ENCODE measurements at places on chromosomes 7 and 10.

GRCh38 chr7:73573276-73573675 lies 5.1 kb downstream of the TBL2 start:
- no peak for DNase-seq

DNA sequence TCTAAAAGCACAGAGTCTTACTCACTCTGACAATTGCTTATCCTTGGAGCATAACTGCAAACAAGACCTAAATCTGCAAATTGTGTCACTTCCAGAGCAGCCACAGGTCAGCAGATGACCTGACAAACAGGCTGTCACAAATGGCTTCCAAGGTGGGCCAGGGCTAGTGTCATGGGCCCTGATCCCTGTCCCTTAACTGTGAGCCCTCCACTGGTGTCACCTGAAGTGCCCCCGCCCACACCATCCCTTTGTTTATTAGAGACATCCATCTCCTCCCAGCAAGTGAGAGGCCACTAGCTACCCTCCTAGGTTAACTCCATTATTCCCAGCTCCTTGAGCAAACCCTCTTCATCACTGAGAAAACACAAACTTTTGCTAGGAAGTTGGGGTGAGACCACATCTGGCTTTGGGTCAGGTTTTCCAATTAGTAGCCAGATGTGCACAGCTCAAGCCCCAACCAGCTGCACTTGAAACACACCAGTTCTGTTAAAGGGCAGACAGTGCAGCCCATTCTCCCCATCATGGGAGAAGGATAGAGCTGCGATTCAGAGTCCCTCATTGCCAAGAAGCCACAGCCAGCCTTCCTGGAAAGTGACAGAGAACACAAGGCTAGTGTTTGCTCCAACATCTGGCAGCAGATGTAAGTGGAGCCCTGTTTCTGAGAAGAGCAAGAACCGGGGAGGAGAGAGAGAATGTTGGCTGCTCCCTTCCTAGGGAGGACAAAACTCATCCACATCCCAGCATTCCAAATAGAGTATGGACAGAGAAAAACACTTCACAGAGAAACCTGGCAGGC lies 75.7 kb upstream of the NANOS1 start:
- no peak for DNase-seq

- DNase-seq, result no peak
Observed at GRCh38 chr7:137967143-137968018, 34.5 kb downstream of the CREB3L2 start.

DNA sequence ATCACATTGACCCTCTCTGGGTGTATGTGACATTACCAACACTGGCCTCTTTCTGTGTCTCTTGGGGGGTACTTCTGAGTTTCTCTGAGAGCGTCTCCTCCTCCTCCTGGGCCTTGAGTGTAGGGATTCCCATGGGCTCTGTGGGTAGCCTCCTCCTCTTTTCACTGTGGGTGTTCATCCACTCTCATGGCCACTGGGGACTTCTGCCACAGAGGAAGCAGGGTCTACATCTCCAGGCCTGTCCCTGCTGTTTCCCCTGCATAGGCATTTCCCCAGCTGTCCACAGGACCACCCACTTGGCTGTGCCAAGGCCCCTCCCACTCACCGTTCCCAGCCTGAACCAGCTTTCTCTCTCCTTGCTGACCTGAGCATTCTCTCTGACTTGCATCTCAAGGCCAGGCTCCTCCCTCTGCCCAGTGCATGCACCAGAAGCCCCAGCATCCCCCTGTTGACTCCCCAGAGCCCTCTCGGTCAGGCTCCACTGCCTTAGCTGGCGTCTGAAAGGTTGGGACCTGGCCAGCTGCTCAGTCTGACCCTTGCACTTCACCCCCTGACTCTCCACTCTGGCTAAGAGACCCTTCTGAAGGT lies 487.6 kb downstream of the GLRX3 start:
- DNase-seq, result no peak

DNA sequence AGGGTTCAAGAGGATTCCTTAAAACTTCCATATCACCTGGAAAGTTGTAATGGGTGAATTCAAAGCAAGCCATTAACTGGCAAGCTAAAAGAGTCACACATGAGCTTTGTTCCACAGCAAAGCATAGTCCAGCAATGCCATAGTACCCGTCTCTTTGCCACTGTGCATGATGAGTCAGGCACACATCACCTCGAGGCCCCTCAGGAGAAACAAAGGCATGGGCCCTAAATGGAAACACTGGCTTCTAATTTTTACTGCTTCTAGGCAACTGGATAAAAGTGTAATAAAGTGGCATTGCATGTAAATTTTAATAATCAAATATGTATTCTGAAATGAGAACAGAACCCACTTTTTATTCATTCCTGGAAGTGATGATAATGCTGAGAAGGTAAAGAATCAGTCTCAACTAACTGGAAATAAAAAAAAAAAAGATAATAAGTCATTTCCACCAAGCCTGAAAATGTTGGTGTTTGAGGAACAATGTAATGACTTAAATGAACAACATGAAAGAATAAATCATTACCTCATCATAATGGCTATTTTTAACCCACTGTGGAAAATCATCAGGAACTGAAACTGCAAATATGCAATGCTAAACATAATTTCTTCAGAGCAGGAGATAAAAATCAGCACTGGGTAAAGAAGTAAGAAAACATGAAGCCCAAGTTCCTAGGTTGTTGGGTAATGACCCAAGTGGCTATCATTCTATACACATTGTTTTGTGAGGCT lies 104.9 kb downstream of the CDK6 start:
- no peak for DNase-seq

- no peak for DNase-seq
Observed at GRCh38 chr7:87359366-87359765, 13.9 kb downstream of the CROT start.

DNA sequence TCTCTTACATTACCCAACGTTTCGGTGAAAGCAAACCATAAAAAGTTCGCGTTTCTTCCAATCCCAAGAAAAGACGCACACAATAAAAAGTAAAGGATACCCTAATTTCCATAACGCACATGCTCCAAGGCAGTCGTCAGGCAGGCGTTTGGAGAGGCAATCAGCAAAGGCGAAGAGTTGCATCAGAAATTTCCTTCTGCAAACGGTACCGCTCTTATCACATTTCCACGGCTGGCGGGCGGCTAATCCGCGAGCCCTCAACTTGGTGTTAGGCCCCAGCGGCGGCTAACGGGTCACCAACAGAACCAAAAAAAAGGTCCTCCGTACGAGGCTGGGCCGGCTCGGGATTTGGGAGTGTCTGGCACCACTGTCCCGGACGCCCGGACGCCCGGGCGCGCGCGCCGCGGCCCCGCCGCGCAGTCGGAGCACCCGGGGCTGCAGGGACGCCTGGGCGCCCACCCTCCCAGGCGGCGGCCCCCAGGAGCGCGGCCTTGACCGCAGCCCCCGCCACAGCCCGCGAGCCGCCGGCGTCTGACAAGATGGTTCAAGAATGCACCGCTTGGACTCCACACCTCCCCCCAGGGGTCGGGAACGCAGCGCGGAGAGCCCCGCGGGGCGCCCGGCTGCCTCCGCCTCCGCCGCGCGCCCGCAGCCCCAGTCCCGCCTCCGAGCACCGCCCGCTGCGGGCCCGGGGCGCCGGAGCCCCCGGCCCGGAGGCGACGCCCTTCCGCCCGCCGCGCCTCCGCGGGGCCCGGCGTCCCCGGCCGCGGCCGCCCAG lies 9.8 kb upstream of the GRB10 start:
- no peak for DNase-seq

DNA sequence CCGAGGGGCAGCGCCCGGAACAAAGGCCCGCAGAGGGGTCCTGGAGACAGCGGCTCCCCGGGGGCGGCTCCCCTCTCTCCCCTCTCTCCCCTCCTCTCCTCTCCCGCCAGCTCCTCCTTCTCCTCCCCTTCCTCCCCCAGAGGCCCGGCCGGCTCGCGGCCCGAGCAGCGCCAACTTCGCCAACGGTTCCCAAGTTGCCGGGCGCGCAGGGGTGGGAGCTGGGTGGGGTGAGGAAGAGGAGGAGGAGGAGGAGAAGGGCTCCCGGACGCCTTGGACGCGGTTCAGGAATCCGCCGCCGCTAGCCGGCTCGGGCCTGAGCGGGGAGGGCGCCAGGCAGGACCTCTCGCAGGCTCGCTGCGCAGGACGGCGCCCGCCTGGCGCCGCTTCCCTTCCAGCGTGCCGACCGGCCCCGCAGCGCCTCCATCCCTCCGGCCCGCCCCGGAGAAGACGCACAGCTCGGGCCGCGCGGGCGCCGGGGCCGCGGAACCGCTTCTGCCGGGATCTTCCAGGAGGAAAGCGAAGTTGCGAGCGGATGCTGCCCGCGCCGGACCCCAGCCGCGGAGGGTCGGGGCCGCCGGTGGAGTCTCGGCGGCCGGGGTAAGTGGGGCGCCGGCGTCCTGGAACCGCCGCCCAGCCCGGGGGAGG lies at the start of gene CHST3:
TSS of gene CHST3 (plus strand) at position 298 of the 645 bp plus-strand sequence. CDS start 41,448 bp downstream, outside the sequence.
- DNase-seq, result no peak

DNA sequence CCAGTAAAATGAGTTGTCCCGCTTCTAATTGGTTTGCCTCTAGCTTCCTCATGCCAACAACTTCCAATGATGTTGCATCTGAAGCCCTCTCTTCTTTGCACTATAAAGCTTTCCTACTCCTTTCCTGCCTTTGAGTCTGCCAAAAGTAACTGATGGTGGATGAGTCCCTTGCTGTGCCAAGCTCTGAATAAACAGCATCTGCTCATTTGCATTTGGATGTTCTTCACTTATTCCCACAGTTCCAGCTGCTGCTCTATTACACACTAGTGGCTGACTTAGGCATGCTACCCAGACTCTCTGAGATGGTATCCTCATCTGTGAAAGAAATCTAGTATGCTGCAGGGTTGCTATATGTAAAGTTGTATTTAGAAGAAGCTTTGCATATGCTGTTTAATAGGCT lies 24.9 kb downstream of the SFR1 start:
- DNase-seq, result no peak

DNA sequence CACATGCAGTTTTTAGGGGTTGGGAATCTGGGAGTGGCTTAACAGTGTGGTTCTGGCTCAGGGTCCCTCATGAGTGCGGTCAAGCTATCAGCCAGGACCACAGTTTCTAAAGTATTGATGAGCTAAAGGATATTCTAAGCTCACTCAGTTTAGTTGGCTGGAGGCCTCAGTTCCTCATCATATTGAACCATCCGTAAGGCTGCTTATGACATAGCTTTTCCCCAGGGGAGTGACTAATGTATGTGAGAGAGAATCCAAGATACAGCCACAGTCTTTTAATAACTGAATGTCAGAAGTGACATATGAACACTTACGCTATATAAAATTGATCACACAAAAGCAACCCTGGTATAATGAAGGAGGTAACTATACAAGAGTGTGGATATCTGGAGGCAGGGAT lies 245.3 kb downstream of the POLR1F start:
- no peak for DNase-seq

- DNase-seq, result peak; percentile 77
Observed at GRCh38 chr10:1643908-1644179, 93.5 kb downstream of the ADARB2 start.

GRCh38 chr10:96548589-96548988 lies 34.9 kb upstream of the TLL2 start:
- DNase-seq, result no peak

GRCh38 chr7:80273327-80273726 lies 138.7 kb downstream of the GNAI1 start:
- DNase-seq, result no peak

DNA sequence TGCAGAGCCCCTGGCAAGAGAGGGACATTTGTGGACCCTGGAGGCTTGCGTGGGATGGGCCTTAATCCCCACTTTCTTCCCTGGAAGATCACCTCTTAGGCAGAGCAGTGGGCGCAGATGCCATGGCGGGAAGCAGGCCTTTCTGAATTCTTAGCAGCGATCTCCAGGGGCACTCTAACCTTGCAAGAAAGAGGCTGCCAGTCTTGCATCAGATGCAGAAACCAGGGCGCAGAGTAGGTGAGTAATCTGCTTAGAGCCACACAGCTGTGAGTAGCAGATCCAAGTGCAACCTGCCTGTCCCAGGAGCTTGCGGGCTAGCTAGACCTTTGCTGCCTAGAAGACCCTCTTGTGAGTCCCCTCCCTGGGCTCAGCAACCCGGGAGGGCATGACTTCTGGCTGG lies 40.0 kb downstream of the KCTD7 start:
- DNase-seq, result no peak

- no peak for DNase-seq
Observed at GRCh38 chr10:60114765-60115586, 208.6 kb upstream of the CCDC6 start.

DNA sequence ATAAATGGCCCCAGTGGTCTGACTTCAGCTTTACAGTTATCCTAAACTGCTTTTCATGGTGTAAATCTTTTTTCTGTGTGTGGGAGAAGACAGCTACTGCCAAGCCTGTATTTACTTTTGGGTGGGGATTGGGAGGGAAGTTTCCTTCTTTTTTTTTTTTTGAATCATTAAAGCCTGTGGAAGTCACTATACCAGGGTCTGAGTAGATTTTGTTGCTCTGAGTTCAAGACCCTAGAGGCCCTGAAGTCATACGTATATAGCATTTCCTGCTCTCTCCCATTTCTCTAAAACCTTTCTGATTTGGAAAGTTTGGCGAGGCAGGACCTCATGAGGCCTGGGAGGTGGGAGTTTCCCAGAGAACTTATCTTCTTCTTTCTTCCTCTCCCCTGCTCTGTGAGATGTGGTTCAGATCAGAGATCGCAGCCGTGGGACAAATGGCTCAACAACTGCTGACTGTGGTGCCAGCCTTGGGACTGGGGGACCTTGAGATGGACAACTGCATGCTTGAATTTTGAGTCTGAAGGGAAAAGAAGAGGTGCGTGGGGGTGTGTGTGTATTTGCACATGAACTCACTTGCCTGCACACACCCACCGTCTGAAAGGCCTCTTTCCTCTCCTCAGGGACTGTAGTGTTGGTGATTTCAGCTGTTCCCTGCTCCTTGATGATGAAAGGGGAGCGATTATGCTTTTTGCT lies 18.1 kb downstream of the LRMDA start:
- DNase-seq, result no peak

DNA sequence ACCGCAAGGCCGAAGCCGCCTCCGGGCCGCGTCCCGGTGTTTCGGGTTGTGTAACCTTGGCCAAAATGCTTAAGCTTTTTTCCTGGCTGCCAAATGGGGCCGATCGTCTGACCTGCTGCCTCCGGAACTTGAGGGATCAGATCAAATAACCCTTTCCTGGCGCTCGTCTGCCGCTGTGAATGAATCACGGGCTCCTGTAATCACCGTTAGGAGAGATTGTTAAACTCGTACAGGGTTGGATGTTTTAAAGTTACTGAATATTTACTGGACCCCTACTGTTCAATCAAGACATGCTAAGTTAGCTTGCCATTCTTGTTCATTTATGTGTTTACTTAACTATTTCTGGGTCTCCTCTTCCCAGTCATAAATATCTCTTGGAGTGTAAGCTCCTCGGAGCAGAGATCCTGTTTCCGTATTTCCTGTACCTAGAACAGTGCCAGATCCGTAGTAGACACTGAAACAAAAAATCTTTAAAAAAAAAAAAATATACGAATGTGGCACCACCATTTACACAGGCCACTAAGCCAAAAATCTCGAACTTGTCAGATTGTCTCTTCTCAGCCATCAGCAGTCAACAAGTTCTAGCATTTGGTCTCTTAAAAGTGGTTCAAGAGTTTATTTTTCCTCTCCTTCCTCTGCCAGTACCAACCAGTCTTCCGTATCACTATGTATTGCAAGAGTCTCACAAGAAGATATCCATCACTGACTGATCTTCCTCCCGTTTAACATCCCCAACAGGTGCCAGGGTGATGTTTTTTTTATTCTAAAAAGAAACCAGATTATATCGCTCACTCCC lies 650 bp upstream of the TM9SF3 start:
- no peak for DNase-seq
